Ureter (tissue), 1 donor: ENCODE measurements at places on chromosomes 4 and X. TPM values are rescaled to one million over a fixed set of nuclear protein-coding genes. Genes with fewer than 3 reads are reported as not detected.

GRCh38 chrX:149074398-149074797, 430.7 kb downstream of the IDS start:
- DNase-seq: peak; percentile 45

DNA sequence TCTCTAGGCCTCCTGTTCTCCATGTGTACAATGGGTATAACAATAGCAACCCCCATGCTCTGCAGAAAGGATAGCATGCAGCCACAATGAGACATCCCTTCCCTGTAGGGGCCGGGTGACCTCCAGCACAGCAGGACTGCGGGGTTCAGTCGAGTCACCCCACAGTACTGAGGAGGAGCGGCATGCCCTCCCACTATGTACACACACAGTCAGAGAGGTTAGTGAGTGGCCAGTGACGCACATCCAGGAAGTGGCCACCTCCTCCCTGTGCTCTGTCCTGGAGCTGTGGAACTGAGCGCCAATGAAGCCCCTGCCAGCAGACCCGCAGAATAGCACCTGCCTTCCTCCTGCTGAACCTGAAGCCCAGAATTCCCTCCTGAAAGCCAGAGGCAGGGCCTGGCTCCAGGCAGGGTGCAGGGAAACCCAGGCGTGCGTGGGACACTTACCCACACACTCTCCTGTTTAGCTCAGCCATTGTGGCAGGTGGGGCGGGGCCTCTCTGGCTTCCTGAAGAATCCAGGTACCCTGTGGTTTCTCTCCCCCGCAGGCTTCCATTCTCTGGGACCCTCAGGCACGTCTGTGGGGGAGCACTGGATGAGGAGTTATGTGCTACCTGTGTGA, 50.0 kb downstream of the WFS1 start:
- DNase-seq: no peak

GRCh38 chr4:168409089-168409801, 71.0 kb downstream of the DDX60L start:
- DNase-seq: no peak

Gene OTC
- not detected for total RNA-seq

Gene STPG2
- total RNA-seq: 1.4 TPM

- DNase-seq: no peak
These were observed 607.3 kb downstream of the ANKRD50 start for GRCh38 chr4:124105212-124105611.
